ENCODE measurements at places on chromosomes 7 and 10. TPM values are rescaled to one million over a fixed set of nuclear protein-coding genes. Genes with fewer than 3 reads are reported as not detected.

HNRNPH3 gene
- total RNA-seq, result 19.8 TPM

DNA sequence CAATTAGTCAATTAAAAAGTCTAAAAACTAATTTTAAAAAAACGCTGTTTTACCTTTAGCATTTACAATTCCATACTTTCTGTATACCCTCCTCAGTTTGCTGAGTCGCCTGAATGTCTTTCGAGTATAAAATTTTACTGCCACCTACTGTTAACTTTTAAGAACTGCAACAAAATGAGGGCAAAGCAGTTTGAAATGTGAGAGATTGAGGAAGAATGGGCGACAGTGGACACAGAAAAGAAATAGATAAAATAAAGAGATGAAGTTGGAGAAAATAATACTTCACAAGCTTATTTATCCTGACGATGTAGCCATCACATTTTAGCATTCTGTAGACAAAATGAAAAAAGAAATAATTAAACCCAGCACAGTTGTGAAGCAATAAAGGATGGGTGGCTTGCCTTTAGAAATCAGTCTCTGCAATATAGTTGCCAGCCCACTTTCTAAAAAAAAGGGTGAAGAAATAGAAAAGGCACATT, 110.8 kb upstream of the PTN start:
- peak; percentile 30 for DNase-seq

DNA sequence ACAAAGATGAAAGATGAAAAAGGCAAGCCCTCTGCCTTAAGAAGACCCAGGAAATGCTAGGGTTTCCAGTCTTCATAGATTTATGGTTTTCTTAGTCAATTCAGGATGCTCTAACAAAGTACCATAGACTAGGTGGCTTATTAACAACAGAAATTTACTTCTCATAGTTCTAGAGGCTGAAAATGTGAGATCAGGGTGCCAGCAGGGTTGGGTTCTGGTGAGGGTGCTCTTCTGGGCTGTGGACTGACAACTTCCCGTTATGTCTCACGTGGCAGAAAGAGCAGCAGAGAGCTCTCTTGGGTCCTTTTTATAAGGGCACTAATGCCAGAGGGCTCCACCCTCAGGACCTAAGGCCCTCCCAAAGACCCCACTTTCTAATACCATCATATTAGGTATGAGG, 23.7 kb downstream of the ELMO1 start:
- no peak for DNase-seq

- DNase-seq, result peak; percentile 39
These were observed 90.8 kb downstream of the KIAA1217 start for GRCh38 chr10:24299578-24300260.

- DNase-seq, result no peak
These were observed 123.9 kb downstream of the CACNA2D1 start for GRCh38 chr7:82319674-82320118.

GRCh38 chr7:159272739-159273138, 128.1 kb upstream of the VIPR2 start:
- no peak for DNase-seq

- DNase-seq, result no peak
These were observed 101.3 kb downstream of the HIF1AN start for GRCh38 chr10:100636848-100637553.

DNA sequence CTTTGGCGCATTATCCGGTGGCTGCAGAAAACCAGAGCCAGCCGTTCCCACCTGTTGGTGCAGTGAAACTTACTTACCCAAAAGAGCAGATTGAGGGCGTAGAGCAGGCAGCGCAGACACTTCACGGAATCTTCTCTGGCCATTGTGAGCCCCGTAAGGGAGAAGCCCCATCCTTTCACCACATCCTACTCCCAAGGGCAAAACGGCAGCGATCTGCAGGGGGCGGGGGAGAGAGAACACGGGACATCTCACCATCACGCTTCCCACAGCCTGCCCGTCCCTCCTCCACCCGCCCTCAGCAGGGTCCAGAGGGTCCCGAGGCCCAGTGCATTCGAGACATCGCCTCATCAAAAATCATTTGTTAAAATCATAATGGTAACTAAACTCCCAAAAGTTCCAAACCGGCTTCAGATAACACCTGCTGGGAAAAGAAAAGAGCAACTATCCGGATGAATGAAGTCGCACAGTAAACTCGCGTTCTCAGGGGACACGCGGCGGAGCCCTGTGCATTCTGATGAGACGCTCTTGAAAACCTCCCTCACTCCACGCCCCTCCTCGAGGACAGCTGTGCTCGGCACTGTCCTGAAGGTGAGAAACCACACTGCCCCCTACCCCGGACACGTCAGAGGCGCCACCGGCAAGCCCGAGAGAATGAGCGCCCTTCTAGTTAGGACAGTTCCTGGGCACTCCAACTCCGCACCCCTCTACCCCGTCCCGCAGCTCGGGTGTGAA, 1.2 kb downstream of the TSPAN12 start:
- DNase-seq, result no peak

DNA sequence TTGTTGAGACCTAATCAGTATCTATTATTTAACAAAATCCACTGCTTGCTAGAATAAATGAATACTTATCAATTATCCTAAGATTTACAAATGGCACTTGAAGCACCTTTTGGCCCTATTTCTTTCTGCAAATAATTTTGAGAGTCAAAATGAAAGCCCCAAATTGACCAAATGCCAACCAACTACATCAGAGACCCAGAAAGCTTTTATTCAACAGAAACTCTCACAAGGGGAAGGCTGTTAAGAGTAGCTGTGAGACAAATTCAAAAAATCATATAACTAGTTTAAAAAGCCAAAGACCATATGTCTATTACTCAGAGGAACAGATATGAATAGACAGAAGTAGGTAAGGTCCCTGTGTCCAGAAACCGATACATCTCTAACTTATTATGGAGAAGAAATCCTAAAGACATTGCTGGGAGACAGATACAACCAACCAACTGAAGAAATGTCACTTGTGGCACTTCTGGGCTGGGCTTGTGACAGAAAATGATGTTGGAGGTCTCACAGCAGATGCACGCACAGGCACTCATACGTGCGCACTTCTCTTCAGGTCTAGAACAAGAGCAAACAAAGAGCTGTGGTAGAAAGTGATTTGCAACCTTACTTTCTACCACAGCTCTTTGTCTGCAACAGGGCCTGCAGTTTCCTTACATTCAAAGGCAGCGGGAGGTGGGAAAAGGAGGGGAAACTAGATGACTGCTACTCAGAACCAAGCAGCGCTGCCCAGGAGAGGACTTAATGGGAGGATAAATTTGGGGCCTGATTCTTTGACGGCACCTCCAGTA, 58.6 kb upstream of the KCNIP2 start:
- DNase-seq, result no peak

- no peak for DNase-seq
These were observed 29.9 kb downstream of the DYNC1I1 start for GRCh38 chr7:95802270-95802669.

DNA sequence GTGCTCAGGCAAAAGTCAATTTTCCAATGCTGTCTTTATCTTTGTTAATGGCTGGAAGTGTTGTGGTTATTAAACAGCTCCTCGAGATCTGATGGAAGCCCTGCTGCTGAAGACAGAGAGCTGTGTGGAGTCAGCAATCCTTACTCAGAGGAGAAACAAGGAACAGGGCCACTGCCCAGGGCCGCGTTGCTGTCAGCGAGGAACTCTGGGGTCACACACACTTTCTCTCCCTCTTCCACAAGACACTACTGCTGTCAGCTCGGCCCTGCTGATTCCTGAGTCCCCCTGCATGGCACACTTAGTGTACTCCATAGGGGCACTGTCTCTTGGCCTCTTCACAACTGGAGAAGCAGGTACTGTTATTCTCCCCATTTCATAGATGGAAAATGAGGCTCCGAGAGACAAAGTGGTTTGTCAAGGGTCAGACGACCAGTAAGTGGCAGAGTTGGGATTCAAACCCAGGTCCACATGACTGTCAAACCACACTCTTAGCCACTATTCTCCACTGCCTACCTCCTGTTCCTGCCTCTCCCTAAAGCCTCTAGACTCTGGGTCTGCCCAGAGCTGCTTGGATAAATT, 29.3 kb upstream of the PDCD4 start:
- DNase-seq, result no peak

PHKG1 gene
- 0.13 TPM for total RNA-seq

DNA sequence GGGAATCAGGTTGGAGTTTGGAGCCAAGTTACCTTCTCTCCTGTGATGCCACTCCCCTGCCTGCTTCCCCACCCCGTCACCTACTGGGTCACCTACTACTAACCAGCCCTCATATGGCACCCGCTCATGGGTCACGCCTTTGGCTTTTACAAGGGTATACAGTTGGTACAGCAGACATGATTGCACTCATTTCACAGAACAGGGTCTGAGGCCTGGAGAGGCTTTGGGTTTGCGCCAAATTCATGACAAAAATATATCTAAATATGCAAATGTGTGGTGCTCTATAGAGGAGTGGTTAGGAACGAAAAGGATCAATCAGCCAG, 10.7 kb downstream of the CRYGN start:
- DNase-seq, result no peak

DGKI gene
- 3.5 TPM for total RNA-seq

DNA sequence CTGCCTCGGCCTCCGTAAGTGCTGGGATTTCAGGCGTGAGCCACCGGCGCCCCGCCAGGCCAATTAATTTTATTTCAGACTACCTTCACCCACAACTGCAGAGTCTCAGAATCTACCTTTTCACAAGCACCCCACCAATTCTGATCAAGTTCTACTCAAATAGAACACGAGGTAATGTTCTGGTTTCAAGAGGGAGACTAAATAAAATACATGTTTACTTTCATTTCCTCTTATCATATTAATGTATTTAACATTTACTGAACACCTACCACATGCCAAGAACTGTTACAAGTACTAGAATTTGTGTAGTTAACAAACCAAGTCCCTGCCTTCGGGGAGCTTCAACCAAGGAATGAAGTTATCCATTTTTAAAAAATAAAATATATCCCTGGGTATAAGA, 25.5 kb upstream of the RGS10 start:
- DNase-seq, result no peak

GRCh38 chr7:137458399-137458798, 114.9 kb upstream of the PTN start:
- DNase-seq, result no peak

DNA sequence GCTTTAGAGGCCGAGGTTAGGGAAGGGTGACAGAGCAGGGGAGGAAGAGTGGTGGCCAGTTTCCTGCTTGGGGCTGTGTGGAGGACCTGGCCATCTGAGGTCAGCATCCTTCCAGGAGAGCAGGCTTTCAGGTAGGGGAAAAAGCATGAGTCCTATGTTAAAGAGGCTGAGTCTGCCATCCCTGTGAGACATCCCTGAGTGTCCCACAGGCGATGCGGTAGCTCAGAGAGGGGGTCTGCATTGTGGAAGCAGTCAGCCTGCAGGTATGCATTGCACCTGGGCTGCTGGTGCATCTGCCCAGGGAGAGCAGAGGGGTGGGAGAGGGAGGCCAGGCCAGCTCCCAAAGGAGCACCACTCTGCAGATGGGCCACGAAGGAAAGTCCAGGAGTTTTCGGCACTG, 282.1 kb upstream of the ZNF32 start:
- no peak for DNase-seq

- DNase-seq, result no peak
These were observed 54.3 kb upstream of the DPYSL4 start for GRCh38 chr10:132132421-132132841.

GRCh38 chr10:11472158-11472753, 139.2 kb downstream of the USP6NL start:
- DNase-seq, result peak; percentile 60

DNA sequence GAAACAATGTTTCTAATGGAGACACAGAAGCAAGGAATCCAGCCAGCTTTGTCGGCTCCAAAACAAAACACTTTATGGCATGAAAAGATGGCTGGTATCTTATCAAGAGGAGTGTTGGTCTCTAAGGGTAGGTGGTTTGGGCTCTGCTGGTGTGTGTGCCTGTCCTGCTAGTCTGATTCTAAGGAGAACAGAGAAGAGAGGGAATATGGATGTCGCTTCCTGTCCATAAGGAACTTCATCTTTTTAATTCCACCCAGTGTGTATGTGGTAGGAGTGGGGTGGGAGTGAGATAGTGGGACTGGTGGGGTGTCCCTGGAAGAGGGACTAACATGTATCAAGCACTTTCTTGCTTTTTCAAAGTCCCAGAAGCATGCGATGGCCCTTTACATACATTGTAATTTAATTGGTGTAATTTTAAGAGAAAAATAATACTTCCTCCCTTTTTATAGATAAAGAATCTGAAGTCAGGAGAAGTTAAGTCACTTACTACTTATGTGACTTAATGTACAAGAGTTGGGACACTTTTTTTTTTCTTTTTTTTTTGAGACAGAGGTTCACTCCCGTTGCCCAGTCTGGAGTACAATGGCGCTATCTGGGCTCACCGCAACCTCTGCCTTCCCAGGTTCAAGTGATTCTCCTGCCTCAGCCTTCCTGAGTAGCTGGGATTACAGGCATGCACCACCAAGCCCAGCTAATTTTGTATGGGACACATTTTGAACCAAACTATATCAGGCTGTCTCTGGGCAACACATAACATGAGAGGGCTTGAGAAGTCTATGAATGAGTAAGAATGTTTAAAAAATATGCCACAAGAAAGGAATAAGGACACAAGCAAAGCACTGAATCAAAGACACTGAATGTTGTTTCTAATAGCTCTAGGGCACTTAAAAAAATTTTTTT, 18.8 kb downstream of the NT5C3A start:
- DNase-seq, result no peak

AKR1C8 gene
- not detected for total RNA-seq

DNA sequence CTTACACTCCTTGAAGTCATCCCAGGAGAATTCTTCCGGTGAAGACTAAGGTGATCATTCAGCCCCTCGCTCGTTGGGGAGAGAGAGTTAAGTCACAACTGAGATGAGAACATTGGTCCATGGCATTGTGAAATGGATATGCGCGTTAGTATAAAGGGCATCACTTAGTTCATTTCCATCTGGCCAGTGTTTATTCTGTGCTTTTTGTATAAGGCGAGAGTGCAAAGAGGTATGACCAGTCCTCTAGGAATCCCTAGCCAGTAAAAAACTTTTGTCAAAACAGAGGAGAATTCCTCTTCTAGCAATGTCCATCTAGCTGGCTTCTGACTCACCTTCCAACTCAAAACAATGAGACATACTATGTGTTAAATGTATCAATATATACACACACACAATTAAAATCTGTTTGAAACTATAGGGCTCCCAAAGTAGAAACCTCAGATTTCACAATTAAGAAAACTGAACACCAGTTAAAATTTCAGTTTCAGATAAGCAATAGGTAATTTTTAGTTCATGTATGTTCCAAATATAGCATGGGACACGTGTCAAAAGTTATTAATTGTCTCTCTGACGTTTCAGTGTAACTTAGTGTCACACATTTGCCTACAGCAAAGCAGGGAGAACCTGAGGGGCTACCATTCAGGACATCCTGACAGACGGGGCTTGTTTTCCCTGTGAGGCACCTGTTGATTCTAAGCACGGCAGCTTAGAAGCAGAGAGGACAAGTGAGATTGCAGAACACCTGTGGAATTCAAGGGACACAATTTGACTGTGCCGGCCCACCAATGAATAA, 158.9 kb downstream of the KLF6 start:
- DNase-seq, result no peak

MSRB2 gene
- total RNA-seq, result 9.0 TPM

Measured in dermis microvascular lymphatic vessel endothelial cell (primary cell).